AG09309 (cell line): ENCODE measurements at places on chromosomes 4 and X.

DNA sequence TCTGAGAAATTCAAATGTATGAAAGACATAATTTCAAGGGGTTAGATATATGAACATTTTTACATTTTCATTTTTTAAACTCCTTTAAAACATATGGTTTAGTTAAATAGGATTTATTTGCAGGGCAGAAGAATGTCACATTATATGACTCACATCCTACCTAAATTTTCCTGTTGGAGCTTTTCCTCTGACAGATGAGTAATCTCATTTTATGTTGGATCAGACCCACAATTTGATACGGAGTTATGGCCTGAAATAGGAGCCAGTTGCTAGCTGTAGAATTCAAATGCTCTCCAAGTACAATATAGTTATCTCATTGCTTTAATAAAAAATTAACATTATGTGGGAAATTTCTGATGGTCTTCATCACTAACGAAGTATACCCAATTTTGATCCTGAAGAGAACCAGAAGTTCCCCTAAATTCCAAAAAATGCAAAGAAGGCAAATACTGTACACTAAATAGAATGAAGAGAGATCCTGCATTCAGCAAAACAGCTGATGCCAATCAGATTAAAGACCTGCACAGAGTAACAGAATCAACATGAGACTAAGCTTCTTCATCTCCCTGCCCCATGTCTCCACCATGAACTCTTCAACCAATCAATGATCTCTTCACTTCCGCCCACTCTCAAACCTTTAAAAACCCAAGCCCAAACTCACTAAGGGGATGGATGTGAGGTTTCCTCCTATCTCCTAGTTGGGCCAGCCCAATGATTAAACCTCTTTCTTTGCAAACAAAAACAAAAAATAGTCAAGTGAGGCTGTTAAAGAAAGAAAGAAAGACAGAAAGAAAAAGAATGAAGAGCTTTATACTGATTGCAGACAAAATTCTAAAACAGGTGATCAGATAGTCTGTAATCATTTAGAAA, 10.9 kb upstream of the EXOSC9 start:
- peak; percentile 62 for DNase-seq

DNA sequence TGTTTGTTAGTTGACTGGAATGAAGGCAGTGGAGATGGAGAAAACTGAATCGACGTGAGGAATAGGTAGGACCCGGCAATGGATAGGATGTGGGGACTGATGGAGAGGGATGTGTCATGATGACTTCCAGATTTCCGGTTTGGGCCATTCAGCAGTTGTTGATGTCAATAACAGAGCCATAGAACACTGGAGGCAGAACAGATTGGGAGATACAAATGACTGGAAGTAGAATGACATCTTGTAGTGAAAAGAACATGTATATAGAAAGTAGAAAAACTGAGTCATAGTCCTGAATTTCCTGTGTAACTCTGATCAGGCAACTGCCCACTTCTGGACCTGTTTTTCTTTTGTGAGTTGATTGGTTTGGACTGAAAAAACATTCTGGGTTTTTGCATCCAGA, 24.5 kb downstream of the CETN2 start:
- DNase-seq: no peak

DNA sequence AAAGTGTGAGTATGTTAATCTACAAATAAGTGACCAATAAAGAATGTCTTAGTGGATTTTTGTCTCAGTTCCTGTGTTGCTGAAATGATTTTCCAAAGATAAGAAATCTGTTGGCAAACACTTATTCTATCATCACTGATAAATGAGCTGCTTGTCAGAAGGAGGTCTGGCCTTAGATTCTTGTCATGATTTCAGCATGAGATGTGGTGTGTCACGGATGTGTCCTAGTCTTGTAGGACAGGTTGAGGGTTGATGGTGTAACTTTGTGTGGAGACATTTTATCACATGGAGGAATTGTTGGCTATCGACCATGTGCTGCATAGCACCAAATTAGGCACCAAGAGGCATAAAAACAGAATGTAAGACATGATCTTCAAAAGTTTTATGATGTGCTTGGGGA, 31.8 kb upstream of the LIMCH1 start:
- DNase-seq: peak; percentile 49

- no peak for DNase-seq
Measured at GRCh38 chr4:87499403-87500091, 29.6 kb downstream of the SPARCL1 start.

DNA sequence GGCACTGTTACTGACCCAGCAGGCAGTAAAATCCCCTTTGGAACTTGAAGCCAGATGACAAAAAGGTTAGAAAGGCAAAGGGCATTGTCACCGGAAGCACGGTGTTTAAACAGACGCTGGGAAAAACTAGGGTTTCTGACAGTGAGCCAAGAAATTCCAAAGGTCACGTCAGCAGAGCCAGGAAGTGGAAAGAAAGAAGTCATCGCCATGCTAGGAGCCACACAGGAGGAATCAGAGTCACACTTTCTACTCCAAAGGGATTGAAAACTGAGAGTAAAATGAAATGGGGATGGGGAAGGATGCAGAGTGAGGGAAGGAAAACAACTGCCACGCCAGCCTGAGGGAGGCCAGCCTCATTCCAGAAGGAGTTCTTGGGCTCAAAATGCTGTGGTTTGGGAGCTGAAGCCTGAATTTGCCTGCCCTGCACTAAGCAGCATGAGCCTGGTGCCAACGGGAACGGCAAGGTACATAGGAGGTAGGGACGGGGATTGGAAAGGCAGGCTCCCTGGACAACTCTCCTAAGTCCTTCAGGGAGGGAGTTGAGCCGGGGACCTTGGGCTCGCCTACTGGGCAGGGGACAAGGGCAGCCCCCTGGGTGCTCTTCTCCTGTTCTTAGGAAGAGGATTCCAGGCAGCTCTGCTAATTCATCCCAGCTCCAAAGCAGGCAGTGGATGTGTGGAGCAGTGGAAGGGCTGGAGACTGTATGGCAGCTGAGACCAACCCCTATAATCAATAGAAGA, 66.8 kb downstream of the SOWAHB start:
- peak; percentile 52 for DNase-seq

DNA sequence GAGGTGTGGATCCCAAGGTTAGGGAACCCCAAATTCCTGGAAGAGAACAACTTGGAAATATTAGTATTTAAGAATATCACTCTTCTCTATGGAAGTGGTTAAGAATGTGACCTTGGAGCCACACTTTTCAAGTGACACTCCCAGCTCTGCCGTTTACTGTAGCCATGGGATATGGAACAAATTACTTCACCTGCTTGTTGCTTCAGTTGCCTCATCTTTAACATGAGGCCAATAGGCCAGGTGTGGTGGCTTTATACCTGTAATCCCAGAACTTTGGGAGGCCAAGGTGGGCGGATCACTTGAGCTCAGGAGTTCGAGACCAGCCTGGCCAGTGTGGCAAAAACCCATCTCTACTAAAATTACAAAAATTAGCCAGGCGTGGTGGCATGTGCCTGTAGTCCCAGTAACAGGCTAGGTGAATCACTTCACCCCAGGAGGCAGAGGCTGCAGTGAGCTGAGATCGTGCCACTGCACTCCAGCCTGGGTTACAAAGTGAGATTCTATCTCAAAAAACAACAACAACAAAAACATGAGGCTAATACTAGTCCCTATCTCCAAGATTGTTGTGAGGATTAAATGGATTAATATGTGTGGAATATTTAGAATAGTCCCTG, 13.0 kb downstream of the IL13RA1 start:
- no peak for DNase-seq

GRCh38 chr4:185304944-185305690, 90.6 kb downstream of the LRP2BP start:
- DNase-seq: no peak

GRCh38 chr4:79763486-79764075, 309.4 kb downstream of the ANTXR2 start:
- no peak for DNase-seq

DNA sequence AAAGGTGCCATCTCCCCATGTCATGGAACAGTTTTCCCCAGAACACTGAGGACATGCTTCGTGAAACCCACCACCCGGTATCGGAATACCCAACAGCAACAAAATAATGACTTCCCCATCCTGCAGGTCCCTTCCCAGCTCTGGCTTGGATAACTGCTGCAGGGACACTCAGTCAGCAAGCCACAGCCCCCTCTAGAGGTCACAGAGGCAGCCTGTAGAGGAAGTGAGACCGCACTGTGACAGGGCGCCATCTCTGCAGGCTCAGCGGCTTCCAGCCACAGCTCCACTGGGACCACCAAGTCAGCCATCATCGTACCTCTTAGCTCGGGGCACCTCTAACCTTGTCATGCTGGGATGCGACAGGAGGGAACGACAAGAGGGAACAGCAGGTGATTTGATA, 315.9 kb downstream of the LDB2 start:
- no peak for DNase-seq

- DNase-seq: no peak
Measured at GRCh38 chr4:143693856-143694255, 6.6 kb downstream of the FREM3 start.

GRCh38 chr4:81631958-81632441, 160.3 kb upstream of the RASGEF1B start:
- peak; percentile 13 for DNase-seq

- peak; percentile 39 for DNase-seq
Measured at GRCh38 chr4:57351731-57352130, 241.5 kb upstream of the IGFBP7 start.

GRCh38 chr4:8045909-8046308, 106.2 kb upstream of the AFAP1 start:
- no peak for DNase-seq

DNA sequence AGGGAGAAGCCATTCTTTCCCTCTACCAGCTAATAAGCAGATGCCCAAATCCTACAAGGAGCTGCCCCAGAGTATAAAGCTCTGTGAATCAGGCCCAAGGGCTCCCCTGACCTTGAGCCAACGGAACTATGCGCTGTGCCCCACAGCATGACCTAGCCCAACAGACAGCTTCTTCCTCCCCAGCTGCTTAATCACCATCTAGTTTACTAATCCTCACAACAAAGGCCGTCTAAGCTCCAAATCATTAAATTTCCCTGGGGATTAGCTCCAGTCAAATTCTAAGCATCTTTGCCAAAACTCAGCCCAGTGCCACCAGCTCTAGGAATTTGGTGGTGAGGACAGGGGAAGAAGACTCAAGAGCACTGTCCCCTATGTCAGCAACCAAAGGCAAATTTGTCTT, 113.1 kb downstream of the SHROOM4 start:
- no peak for DNase-seq

GRCh38 chr4:79338148-79338547, 12.3 kb upstream of the NAA11 start:
- no peak for DNase-seq

- no peak for DNase-seq
Measured at GRCh38 chrX:46016296-46016695, 528.9 kb downstream of the ZNF674 start.

GRCh38 chrX:141469469-141469868, 115.1 kb downstream of the SPANXA1 start:
- no peak for DNase-seq

DNA sequence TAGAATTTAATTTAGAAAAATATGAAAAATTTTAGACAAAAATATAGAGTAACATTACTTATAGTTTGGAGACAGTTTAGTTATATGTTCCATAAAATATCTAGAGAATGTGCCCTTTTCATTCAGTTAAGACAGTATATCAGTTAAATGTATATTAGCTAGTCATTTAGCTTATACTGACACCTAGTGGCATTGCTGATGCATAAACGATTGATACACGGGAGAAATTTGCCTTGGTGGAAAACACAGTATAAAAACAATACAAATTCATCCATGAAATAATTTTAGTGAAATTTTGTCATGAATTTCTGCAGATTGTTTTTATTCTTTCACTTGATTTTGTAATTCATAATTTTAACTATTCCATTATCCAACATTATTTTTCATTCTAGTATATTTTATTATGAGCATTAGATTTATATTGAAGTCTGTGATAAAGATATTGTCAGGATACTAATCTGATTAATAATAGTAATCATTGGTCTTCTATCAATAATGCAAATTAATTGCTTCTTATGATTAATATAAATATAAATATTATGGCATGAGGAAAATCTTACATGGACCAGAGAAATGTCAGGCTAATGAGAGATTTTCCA, 219.0 kb downstream of the TLL1 start:
- peak; percentile 1 for DNase-seq

DNA sequence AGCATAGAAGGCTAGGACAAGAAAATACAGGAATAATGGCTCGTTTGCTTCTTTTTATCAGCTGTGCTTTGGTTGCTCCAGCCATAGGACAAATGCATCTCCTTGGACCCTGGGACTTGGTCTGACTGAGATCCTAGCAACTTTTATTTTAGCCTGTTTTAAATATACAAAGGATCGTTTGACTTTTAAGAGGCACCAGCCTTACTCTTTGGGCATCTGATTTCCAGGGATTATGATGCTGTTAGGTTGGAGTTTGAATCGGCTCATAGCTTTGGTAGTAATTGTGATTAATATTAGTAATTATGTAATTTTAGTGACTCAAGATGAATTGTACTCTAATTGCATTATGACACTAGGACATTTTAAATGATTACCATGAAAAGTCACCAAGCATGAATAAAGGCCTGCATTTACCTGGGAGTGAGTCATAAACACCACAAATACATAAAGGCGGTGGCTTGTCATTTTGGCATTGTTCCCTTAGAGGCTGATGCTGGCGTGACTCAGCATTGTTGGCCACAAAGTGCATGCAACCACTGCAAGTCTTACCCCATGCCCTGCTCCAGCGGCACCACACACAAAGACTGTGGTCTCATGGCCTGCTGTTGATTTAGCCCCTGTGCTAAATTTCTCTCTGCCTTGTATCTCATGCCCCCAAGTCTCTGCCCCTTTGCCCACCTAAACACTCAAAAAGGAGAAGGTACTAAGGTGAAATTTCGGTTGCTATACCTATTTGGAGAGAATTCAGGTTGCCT, 12.4 kb downstream of the GPAT3 start:
- DNase-seq: peak; percentile 92

- no peak for DNase-seq
Measured at GRCh38 chrX:79110731-79111130, 33.8 kb upstream of the GPR174 start.

DNA sequence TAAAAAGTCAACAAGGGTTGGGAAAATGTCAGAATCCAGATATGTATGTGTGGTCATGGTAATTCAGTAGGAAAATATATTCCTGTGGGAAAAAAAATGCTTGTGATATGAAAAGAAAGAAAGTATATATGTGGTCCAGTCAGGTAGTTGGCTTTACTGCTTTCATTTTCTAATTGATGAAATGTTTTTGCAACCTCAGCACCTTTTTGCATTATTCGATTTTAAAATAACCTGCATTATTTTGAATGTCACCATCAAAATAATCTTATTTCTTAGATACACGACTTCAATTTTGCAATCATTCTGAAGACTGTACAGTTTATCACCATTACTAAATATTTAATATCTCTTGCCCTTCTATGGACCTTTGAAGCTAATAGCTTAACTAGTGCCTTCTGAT, 170.8 kb upstream of the SPANXN4 start:
- DNase-seq: no peak

DNA sequence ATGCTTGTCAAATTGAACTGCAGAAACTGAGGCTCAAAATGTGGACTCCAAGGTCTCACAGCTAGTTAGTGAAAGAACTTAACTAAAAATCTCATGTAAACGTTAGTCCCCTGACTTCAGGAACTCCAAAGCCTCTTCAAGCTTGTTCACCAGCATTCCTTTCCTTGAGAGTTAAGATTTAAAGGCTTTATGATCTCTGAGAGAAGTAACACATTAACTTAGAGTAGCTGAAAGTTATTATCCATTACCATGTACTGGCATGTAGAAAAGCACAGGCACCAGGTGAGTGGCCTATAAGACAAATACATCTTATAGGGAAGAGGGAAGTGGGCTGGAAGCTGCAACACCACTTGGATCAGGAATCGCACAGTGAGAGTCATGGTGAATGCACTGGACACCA, 15.3 kb downstream of the PARM1 start:
- DNase-seq: no peak
